ENCODE measurements at places on chromosomes 5 and 9. TPM values are rescaled to one million over a fixed set of nuclear protein-coding genes. Genes with fewer than 3 reads are reported as not detected.

DNA sequence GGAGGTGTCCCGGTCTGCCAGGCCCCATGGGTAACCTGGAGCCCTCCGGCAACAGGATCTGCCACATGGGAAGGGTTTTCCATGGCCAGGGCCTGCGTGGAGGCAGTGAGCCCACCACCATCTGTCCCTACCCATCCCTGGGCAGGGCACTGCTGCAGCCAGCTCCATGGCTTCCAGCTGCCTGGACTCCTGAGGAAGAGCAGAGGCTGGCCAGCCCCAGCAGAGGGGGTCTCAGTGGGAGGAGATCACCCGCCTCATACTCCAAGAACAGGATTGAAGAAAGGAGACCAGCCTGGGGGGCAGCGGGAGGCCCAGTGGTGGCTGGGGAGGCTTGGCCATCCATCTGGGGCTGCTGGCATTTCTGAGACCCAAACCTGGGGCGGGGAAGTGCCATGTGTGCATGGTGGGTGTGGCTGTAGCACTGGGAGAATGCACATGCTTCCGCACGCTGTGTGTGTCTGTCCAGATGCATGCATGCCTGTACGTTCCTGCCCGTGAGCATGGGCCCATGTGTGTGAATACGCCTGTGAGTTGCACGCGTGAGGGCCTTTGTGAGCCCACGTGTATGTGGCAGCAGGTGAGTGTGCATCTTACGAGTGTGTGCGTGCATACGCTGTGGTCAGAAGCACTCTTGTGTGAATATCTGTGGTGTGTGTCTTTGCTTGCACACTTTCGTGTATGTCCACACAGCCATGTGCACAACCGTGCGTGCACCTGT lies 78.5 kb downstream of the LMX1B start:
- no peak for DNase-seq

DNA sequence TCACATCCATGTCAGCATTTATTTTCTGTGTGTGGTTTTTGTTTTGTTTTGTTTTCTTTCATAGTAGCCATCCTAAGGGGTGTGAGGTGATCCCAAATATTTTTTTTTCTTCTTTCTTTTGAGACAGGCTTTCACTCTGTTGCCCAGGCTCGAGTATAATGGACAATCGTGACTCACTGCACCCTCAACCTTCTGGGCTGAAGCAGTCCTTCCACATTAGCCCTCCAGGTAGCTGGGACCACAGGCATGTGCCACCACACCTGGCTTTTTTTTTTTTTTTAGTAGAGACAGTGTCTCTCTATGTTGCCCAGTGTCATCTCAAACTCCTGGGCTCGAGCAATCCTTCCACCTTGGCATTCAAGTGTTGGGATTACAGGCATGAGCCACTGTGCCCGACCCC lies 59.1 kb downstream of the CDC42SE2 start:
- no peak for DNase-seq

DNA sequence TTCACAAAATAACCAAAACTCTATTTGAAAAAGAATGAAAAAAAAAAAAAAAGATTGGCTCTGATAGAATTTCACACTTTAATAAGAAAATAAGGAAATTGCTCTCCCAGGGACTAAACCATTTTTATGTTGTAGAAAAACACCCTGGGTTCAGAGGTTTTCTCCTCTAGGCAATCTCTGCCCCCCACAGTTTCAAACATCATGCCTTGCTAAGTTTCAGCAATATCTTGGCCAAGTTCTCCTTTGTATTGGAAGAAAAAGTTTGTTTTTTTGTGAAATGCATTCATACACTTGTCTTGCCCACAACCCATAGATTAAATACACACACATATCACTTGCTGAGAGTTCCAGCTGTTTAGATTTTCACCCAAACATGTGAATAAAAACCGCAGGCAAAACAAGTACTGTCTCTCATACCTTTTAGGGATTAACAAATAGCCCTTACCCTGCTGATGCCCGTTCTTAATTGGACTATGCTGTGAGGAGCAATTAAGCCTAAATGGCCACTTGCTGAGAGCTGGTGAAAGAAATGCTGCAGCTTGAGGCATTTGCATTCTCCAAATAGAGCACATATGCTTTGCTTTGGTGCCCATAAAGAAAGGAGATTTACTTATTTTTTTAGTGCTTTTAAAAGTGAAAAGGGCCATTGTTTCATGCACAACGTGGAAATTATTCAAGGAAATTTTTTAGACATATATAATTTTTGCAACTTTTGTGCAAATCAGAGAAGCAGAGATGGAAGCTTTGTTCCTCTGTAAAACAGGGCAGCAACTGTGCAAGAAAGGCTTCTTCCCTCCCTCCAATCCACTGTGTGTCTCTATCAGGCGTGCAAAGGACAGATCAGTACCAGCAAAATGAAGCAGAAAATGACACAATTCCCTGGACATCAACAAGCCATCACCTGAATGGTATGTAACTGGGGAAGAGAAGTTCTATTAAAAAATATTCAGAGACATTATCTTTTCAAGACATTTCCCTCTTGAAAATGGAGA lies 262.4 kb upstream of the KIF2A start:
- DNase-seq: no peak

DNA sequence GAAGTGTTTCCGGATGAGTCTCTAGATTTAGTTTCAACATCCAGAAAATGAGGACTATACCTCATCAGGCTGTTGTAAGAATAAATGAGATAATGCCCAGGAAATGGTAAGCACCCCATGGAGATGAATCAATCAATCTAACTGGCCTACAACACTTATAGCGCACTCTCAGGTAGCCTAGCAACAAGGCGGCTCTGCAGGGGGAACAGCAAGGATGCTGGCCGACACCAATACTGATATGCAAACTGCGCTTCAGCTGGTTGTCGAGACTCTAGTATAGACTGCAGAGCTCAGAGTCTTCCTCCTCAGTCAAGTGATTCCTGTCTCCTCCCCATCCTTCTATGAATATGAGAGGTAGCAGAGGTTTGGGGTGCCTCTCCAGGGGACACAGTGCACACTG lies 218.8 kb upstream of the WWC1 start:
- DNase-seq: no peak

- peak; percentile 77 for DNase-seq
Measured at GRCh38 chr9:34380511-34381315, 4.0 kb upstream of the MYORG start.

Gene TBC1D9B
- total RNA-seq: 114 TPM

Gene GCNT4
- 8.3 TPM for total RNA-seq

Gene STXBP1
- total RNA-seq: 48.8 TPM

Gene FAXDC2
- total RNA-seq: 9.3 TPM

Gene PIP5K1B
- total RNA-seq: 9.8 TPM

Gene SNX24
- 13.6 TPM for total RNA-seq

All from type B pancreatic cell (in vitro differentiated cells).